Muscle of leg (tissue), 16 donors: ENCODE measurements at places on chromosomes 6 and 20.

DNA sequence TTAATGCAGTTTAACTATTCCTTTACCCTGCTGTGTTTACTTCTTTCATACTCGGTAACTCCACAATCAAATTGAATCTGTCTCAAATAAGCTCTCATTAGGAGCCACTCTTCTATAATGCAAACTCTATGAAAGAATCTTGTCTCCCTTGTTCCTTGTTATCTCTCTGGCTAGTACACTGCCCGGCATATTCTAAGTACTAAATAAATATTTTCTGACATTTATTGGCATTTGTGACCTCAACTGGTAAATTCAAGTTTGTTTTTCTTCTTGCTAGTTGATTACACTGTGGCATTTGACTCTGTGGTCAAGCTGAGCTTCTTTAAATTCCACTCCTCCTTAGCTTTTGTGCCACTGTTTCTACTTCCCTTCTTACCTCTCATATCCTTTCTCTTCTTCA lies 237.6 kb upstream of the KHDRBS2 start:
- DNase-seq = no peak

DNA sequence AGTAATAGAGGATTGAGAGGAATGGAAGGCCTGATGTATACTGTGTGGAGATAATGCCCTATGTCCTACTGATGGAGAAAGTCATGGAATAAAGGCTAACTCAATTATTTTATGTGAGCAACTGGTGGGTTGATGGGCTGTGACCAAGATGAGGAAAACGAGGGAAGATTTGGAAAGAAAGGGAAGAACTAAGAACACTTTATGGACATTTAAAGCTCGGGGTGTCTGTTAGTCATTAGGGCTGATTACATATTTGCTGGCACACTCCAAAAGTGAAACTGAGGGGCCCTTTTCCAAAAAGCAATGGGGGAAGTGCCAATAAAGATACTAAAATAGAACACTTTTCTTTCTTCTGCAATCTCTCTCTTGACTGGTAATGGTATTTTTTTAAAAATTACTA lies 439.5 kb downstream of the PLCB1 start:
- DNase-seq = peak; percentile 73

DNA sequence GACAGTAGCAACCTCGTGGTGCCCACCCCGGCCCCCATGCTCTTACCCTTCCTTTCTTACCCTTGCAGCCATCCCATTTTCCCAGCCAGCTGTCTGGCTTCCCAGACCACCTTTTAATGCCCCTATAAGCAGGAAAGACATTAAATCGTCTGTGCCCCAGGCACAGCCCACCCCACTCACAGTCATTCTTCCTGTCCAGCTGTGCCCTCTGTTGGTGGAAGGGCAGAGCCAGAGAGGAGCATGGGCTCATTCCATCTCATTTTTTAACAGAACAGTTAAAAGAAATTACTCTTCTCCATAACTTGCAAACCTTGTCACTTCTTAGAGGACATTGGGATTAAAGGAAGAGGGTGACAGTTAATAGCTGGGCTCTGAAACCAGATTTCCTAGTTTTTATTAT lies 240.5 kb downstream of the NRN1 start:
- no peak for DNase-seq

GRCh38 chr6:150279533-150279932 lies 89.3 kb upstream of the IYD start:
- DNase-seq = no peak

GRCh38 chr6:154931711-154932424 lies 63.2 kb upstream of the TIAM2 start:
- DNase-seq = peak; percentile 60

DNA sequence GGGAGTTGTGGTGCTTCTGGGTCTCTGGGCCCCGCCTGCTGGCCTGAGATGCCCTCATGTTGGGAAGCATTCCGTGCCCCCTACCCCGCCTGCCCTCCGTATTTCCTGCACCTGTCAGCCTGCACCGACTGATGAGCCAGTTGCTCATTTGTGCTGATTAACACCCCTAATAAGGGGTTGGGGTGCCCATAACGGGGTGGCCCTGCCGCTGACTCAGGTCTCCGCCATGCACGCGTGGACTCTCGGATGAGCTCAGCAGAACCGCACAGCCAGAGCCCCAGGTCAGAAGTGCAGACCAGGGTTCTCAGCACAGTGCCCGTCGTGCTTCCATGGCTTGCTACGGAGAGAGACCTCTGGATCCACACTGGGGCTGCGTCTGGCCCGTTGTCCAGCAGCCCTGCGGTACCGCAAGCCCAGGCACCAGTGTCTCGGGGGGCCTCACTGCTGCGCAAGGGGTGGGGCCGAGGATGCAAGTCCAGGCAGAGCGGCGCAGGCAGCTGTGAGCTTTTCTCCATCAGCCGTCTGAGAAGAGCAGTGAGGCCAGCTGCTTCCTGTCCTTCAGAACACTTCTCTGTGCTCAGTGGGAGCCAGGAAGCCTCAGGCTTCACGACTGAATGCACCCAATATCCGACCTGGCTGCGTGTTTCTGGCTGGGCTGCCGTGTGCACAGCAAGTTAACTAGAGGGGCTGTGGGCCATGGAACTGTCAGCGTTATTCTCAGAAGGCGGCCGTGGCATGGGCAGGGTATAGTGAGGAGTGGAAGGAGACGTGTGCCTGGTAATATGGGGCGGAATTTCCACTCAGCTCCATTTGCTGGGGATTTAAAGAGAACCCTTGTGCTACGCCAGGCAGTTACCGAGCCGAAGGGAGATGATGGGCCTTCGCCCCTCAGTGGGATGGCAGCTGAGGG lies 18.6 kb downstream of the MTG2 start:
- peak; percentile 36 for DNase-seq

DNA sequence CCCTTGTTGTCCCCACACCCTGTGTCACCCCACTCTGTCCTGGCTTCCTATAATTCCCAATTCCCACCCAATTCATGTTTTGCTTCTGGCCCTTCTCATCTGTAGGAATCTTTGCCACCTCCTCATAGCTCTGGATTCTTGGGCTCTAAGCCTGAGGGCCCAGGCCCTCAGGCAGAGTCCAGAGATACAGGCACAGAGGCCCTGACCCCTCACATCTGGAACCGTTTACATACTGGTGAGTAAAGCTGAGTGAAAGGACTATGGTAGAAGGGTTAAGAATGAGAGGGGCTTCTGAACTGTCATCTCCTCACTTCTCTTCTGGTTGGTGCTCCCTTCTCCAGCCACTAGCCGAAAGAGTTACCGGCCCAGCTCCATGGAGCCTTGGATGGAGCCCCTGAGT lies 13.6 kb downstream of the PRRC2A start:
- DNase-seq = no peak

DNA sequence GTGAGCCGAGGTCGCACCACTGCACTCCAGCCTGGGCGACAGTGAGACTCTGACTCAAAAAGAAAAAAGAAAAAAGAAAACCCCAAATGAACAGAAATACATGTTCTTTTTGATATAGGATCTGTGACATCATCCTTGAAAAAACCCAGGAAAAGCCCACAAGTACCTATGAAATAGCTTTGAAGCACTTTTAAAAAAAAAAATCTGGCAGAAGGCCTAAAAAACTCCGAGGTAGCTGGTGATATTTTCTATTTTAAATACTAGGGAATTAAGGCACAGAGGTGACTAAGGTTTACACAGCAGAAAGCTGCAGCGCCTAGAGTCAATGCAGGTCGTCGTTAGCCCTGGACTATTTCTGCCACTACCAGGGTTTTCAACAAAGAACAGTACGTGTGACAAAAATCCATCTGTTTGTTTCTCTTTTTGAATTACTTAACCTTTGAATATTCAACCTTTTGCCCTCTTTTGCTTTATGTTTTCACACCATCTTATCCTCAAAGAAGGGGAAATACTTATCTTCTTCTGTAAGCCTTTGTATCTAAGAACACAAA lies 39.4 kb upstream of the EEF1A1 start:
- no peak for DNase-seq

DNA sequence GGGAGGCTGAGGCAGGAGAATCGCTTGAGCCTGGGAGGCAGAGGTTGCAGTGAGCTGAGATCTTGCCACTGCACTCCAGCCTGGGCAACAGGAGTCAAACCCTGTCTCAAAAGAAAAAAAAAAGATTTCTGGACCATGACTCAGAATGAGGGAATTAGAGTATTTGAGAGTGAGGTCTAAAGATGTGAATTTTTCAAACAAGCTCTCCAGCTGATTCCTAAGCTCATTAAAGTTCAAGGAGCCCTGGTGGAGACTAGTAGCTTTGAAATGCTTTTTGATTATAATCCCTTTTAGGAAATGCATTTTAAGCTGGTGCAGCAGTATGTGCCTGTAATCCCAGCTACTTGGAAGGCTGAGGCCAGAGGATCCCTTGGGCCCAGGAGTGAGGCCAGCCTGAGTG lies 21.8 kb upstream of the SRF start:
- DNase-seq = no peak

GRCh38 chr20:62197801-62198200 lies 15.0 kb downstream of the MTG2 start:
- no peak for DNase-seq

GRCh38 chr6:9482030-9482738 lies 932.7 kb downstream of the TFAP2A start:
- DNase-seq = no peak

DNA sequence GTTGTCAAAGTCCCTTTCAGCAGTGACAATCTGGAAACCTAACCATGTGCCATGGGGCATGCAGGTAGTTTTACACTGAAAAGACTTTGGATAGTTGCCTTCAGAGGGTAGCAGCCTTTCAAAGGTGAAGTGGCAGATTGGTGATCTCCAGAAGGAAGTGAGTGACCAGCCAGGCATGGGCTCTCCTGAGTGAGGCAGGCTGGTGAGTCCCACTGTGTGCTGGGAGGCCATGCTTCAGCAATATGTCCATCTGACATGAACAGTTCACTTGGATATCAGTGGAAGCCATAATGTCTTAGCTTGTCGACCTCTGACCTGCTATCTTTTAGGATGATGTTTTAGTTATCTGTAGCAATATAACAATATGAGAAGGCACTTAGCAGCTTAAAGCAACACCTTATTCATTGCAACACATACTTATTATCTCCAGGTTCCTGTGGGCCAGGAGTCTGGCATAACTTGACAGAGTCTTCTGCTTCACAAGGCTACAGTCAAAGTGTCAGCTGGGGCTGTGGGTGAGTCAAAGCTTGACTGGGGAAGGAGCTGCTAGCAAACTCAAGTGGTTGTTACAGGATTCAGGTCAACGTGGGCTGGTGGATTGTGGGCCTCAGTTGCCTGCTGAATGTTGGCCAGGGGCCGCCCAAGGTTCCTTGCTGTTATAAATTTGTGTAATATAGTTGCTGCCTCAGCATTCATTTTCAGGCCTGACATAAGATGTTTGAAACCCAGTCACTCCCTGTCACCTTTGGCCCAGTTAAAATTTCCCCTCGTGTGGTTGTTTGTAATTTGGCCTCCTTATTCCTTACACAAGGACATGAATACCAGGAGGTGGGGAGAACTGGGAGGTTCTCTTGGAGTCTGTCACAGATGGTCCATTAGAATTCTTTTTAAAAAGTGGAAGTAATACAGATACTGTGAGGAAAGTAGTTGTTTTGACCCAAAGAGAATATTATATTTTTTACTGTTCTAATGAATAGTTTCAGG lies 100.2 kb downstream of the UST start:
- peak; percentile 31 for DNase-seq

GRCh38 chr20:41095110-41095969 lies 42.0 kb upstream of the PLCG1 start:
- peak; percentile 78 for DNase-seq

GRCh38 chr6:49980898-49981297 lies 11.5 kb upstream of the DEFB113 start:
- DNase-seq = peak; percentile 1
